Activated T-cell treated with anti-CD3 and anti-CD28 coated beads, Interleukin-2, amount 50 U/mL, for 24 hours (primary cell): ENCODE measurements at places on chromosomes 13 and 19.
A peak's percentile ranks its signal among the peaks of the same experiment; 100 is the strongest.

- DNase-seq: no peak
These were observed 332 bp upstream of the SUPT20H start for GRCh38 chr13:37059848-37060192.

DNA sequence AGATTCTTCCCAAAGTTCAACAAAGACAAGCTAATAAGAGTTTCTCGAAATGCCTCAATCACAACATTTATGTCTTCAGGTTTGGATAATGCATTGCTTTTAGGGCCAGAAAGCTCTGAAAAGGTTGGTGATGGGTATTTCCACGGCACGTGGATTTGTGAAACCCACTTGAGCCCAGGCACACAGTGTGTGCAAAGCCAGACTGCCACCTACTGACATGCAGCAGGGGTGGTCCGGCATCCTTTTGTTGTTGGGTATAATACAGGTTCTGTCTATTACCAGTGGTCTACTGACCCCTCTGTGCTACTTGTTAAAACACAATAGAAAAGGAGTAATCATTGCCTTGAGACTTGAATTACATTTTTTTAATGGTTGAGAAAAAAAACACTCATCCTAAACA, 225.6 kb downstream of the RAP2A start:
- no peak for DNase-seq

DNA sequence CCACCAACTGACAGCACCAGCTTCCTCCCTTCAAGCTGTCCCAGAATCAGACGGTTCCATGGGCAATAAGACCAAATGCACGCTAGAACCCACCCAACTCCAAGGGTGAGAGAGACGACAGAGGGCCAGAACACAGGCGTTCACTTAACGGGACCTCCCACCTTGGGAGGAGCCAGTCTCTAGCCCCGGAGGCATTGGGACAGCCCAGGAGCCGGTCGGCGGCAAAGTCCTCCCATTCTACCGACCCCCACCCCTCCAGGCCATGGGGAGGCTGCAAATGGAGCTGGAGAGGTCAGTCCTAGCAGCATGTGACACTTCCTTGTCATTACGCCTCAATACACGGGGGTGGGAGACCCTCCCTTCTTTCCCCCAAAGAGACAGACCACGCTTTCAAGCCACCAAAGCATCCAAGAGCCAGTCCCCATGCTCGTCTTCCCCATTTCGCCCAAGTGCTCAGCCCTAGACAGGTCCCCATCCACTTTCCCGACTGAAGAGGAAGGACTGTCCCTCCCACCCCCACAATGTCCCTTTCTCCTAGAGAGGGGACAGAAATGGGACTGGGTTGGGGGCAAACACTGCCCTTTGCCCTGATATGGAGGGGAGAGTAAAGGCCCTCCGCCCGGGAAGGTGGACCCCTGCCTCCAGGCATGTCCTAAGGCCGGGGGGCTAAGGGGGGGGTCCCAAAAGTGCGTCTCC, 964 bp downstream of the KHSRP start:
- DNase-seq: peak; percentile 59

GRCh38 chr13:72932250-72932649, 126.6 kb upstream of the KLF5 start:
- DNase-seq: no peak

DNA sequence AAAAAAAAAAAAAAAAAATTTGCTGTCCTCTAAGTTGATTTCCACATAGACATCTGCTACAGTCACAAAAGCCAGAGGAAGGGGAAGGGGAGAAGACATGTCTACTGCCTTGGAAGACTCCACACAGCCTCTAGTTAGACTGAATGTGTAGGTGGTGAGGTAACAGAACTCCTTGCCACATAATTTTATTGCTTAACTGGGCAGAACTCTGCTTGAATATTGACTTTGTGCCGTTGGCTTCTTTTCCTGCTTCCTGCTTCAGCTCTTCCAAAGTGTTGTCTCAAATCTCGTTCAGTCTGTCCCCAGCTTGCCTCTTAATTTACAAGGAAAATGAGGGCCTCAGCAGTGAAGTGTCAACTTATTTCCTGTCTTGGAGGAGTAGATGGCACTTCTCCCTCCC, 37.1 kb downstream of the ESD start:
- DNase-seq: no peak

DNA sequence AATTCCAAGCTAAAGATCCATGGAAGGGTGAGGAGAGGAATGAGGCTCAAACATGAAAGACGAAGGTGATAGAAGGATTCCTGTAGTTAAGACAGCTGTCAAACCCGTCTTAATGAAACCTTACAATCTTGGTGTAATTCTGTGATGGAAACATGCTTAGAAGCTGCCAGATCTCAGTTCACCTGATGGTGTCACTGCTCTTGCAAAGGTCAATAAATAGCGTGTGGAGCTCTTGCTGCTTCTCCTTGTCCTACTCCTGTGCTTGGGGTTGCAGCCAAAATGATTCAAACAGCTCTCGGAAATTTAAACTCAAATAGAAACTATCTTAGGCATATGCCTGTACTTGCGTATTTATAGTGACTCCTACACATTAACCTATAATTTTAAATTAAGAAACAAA, 1705.0 kb downstream of the OLFM4 start:
- DNase-seq: no peak
